GM13977 (cell line): ENCODE measurements at places on chromosomes 5 and 9.

DNA sequence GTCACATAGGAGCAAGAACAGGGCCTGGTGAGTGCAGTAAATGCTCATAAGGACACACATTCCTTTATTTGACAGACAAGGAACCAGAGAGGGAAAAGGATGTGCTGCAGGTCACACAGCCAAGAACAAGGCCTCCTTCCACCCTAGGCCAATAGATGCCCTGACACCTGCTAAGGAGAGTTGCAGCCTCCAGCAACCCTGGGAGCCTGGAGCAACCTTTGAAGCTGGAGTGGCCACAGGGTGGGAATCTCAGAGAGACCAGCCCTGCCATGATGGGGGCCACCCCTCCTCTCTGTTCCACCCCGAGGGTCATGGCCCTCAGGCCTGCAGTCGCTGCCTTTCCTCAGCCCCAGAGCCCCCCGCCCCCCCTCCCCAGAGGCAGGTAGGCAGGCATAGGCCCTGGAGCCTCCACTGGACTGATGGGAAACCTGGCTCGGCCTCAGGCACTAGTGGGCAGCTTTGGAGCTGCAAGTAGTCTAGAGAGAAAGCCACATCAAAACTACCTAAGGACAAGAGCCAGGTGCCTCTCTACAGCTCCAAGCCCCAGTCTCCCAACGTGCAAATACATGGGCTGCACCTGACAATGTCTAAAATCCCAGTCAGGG is 116.1 kb upstream of the SPOCK1 start:
- DNase-seq, result no peak

DNA sequence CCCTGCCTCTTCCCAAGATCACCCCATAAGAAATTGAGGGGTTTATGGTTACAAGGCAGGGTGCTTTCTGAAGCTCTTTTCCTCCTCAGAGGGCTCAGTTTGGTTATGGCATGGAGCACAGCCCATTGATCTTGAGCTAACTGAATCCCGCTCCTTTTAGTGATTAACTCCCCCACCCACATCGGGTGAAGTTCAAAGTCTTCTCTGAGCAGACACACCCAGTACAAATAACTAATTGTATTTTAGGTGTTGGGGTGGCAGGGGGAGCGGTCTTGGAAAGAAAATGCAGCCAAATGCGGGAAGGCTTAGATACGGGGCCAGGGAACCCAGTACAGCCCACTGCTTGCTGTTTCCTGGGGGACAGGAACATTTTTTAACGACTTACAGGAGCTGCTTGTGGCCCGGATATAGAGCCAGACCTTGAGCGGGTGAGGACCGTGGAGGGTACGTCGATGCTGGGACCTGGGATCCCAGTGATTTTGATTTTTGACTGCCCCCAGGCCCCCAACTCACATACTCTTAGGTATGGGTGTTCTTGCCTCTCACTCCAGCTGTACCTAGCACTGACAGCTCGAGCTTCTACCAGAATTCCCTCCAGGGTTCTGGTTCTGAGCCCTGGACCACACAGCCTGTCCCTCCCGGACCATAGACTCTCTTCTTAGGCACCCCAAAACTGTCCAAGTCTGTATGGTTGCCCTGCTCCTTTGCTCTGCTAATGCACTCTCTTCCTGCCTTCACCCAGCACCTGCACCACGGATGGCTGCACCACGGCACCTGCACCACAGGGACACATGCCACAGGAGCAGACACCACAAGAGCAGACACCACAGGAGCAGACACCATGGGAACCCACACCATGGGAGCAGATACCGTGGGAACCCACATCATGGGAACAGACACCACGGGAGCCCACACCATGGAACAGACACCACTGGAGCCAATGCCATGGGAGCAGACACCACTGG is 18.3 kb upstream of the RXRA start:
- DNase-seq, result no peak

DNA sequence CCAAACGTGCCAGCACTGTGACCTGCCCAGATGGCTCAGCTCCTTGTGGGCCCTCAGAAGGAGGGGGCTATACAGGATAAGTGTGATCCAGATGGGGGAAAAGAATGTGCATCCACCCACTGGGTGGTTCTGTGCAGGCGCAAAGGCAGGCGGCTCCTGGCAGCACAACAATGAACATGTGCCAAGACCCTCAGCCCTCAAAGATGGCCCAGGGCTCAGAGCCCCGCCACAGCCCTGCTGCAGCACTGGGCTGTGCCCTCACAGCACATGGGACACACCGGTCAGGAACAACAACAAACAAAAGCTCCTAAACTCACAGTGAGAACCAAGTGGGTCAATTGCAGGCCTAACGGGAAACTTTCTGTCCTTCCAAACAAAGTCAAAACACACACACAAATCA is 4.7 kb downstream of the SEMA4D start:
- DNase-seq, result no peak

DNA sequence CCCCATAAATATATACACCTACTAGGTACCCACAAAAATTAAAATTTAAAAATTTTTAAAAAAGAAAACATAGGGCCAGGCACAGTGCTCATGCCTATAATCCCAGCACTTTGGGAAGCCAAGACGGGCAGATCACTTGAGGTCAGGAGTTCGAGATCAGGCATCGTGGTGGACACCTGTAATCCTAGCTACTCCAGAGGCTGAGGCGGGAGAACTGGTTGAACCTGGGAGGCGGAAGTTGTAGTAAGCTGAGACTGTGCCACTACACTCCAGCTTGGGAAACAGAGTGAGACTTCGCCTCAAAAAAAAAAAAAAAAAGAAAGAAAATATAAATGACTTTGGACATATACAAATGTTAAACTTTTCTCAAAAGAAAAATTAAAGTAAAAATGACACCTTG is 33.3 kb upstream of the RNF38 start:
- no peak for DNase-seq

GRCh38 chr9:105066275-105066865 is 138.4 kb upstream of the ABCA1 start:
- DNase-seq, result no peak

DNA sequence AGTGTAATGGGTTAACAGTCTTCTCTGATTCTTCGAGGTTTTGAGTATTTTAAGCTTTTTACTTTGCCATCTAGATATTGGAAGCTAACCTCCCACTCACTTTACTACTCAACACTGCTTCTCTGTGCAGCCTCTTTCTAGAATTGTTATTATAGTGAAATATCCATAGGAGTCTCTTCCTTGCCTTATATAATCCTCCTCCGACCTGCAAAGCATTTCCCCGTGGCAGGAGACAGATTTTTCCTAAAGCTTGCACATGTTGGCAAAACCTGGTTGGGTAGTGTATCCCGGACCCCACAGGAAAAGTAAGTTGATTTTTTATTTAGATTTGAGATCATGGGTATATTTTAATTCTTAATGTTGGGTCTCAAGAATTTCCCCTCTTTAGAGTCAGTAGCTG is 249.1 kb downstream of the CD180 start:
- no peak for DNase-seq

- DNase-seq, result no peak
These were observed 255.6 kb downstream of the NR3C1 start for GRCh38 chr5:143147902-143148301.

- no peak for DNase-seq
These were observed 23.7 kb downstream of the TRAF1 start for GRCh38 chr9:120902569-120903535.

DNA sequence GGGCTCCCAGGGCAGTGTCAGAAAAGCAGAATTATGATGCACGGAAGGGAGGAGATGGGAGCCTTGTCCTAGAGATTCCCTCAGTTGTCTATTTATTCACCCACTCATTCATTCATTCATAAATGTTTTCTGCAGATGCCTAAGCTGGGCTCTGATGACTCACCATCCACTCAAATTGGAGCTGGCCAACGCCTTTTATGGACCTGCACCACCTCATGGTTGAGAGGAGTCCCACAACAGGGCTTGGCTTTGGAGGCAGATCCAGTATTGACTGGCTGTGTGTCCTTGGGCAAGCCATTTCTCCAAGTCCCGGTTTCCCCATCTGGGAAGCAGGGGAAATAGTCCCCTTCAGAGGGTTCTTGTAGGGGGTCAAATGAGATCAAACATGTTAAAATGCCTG is 227.8 kb downstream of the MELK start:
- no peak for DNase-seq

DNA sequence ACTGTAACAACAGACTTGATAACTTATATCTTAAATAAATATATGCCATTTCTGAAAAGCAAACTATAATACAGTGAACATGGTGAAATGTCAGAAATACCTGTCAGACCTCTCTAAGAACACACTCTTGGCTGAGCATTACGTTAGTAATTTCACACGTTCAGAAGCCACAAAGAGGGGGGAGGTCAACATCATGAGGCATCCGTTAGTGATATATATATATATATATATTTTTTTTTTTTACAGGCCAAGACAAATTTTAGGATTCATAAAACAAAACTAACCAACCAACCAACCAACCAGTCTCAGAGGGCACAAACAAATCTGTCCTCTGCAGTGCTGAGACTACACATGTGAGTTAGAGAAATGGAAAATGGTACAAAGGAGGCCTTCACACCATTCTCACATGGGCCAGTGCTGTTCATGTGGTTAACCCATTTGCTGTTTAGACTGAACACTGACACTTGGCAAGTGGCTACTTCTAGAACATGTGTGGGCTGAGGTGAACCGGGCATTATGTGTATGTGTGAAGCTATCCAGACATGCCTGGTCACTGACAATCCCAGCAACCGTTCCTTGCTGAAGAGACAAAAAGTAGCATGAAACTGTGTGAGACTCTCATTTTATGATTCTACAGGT is 54.5 kb downstream of the ELL2 start:
- no peak for DNase-seq

- no peak for DNase-seq
These were observed 1985.9 kb downstream of the EFNA5 start for GRCh38 chr5:105684799-105685198.

DNA sequence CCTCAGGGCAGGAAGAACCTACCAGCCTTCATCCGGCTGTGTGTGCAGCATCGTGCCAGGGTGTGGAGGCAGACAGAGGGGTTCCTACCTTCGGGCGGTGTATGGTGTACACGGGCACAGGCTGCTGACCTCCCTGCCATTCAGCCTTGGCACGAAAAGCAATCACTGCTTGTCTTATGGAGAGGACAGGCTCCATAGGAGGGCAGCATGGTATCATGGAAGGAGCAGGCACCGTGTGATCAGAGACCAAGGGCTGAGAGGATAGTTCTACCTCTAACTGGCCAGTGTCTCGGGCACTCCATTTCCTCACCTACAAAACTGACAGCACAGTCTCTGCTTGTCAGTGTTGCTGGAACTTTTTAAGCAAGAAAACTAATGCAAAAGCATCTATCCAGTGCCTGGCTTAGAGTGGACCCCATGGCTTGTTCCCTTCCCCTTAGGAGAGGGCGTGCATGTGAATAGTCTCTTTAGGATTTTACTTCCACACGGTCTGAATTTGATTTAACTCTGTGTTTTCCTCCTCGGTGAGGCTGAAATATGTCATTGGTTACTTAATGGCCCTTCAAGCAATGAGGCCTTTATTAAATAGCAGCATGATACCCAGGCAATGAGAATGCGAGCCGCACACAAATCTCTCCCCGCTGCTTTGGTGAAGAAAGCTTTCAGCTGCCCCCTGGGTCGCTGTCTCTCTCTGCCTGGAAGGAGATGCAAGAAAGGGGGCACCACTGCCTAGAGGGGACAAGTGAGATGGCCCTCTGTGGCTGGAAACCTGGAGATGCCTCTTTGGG is 22.2 kb downstream of the TTLL11 start:
- DNase-seq, result no peak

DNA sequence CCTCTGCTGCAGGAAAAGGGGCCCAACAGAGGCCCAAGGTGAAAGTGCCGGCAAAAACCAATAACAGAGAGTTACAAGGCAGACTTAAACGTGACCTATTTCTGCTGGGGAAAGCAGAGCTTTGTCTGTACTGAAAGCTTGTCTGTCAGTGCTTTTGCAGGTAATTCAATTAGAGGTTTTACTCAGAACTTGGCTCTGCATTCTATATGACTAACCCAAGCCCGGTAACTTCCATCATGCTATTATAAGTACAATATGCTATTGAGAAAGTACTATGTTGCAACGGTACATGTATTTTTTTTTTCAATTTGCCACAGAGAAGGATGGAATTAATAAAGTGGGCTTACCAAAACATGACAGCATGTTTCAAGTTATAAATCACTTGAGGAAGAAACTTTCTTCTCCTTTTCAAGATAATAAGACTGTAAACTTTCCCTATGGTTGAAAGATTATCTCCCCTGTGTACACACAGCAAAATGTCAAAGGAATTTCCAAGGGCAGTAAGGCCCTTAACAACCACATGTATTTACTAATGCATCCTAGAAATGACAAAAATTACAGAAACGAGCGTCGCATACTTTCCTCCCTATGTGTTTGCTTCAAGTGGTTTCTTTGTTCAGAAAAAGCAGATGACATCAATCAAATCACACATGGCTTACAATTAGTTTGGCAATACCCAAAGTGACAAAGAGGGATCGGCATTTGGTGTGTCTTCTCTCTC is 282.4 kb downstream of the EFNA5 start:
- DNase-seq, result peak; percentile 28

- no peak for DNase-seq
These were observed 85.6 kb upstream of the PLPP6 start for GRCh38 chr9:4576448-4576847.

DNA sequence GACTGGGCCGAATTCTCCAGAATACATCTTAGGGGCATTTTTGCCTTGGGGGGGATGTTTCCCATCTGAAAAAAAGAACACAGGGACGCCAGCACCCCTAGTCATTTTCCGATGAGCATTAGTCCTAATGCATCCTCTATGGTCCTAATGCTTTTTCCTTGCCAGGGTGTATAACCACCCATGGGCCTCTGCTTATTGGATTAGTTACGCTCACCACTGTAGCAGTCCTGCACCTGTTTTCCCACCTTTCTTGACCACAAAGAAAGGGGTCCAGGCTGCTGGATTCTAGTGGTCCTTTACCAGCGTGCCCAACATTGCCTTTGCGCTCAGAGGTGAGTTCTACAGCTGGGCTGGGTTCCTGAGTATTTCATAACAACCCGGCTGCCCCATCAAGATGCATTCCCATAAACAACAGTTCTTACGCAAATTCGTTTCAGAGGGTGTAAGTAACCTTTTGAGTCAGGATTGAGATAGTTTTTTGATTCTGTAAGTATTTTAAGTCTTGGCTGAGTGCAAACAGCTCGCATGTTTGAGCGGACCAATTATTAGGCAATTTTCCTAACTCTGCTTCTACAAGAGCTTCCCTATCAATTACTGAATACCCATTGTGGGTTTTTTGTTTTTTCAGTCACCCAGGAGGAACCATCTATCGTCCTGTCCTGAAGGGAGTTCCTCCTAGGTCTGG is 135.1 kb downstream of the DROSHA start:
- DNase-seq, result no peak

- DNase-seq, result no peak
These were observed 359.9 kb downstream of the CYLC2 start for GRCh38 chr9:103355000-103355399.

- no peak for DNase-seq
These were observed 7.9 kb downstream of the WWC1 start for GRCh38 chr5:168299372-168299771.

- DNase-seq, result no peak
These were observed 56.3 kb upstream of the ITGA1 start for GRCh38 chr5:52731274-52732027.

DNA sequence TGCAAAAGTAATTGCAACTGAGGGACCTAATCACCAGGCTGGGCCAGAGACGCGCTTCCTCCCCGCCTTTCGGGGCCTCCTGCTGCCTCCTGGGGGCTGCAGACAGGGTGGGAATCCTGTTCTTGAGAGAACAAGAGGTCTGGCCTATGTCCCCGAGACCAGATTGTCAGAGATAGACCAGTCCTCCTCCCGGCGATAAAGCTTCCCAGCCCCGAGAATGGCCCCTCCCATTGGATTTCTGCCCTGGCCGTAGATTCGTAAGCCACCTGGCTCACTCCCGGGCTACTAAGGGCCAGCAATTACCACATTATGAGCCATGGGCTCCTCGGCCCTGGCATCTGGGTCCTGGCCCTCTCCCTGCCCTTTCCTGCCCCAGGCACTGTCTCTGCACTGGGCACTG is 70.4 kb downstream of the HRH2 start:
- DNase-seq, result no peak
